ENCODE measurements at places on chromosomes 6 and 20. TPM values are rescaled to one million over a fixed set of nuclear protein-coding genes. Genes with fewer than 3 reads are reported as not detected.

DNA sequence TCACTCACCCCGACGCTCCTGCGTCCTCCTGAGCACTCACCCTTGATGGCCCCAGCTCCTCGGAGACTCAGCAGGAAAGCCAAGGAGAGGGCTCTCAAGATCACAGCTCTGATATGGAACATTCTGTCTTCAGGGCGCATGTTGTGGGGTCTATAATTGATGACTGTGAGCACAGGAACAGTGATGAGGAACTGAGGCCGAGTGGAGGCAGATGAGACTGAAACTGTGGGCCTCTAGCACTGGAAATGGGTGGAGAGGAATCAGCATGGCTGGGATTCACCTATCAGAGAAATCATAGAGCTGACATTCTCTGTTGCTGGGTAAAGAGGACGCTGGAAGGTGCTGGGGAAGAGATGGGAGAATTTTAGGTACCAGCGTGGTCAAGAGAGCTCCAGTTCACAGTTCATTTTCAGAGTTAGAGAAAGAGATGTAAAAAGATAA, at the start of gene HLA-DPA1:
Gene HLA-DPA1 (minus strand): TSS at position 219 of the 441 bp plus-strand sequence.
- no peak for DNase-seq

Gene ID4
- 50.2 TPM for polyA plus RNA-seq

Gene CPXM1
- 19.4 TPM for polyA plus RNA-seq

- DNase-seq: no peak
Measured at GRCh38 chr6:53035549-53036213, 29.5 kb upstream of the FBXO9 start.

- no peak for DNase-seq
Measured at GRCh38 chr6:39841923-39842322, 49.7 kb downstream of the DAAM2 start.

Gene ADAT2
- polyA plus RNA-seq: 3.0 TPM

- no peak for DNase-seq
Measured at GRCh38 chr6:140370976-140371870, 996.8 kb upstream of the CITED2 start.

DNA sequence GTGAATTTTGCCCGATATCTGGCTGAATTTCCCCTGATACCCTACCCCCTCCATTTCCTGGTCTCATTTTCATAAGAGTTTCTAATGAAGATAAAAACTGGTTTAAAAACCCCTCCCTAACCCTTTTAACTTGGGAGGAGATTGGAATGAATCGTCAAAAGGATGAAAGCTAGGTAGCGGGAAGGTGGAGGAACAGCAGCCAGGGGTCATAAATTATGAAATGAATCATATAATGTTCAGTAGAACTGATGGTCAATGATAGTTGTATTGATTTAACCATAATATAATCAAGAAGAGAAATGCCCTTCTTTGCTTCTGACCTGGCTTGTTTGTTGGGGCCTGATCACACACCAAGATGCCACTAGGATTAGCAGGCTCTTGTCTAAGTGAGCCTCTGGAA, 38.5 kb upstream of the SGK1 start:
- DNase-seq: no peak

DNA sequence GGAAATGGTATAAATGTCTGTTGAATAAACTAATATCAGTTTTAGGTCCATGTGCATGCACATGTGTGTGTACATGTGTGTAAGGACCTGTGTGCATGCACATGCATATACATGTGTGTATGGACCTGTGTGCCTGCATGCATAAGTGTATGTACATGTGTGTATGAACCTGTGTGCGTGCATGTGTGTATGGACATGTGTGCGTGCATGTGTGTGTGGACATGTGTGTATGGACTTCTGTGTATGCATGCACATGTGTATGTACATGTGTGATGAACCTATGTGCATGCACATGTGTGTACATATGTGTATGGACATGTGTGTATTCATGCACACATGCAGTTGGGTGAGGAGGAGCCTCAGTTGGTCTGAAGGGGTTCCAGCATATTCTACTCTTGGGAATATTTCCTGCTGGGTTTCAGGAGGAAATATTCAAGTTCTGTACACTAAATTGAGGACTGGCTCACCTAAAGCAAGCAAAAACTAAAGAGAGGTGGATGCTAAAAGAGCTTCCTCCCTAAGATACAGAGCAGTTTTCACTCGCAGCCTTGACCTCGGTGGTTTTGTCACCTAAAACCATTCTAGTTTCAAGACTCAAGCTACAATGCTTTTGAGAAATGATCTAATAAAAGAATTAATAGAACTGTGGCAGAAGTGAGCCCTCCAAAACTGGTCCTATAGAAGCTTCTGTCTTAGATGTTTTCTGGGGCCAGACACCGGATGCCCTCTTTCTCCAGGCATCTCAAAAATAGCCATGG, 742.8 kb downstream of the MAFB start:
- no peak for DNase-seq

Gene PERP
- 28.8 TPM for polyA plus RNA-seq

- DNase-seq: no peak
Measured at GRCh38 chr6:34970488-34970887, 81.4 kb downstream of the ANKS1A start.

Gene C6orf132
- polyA plus RNA-seq: 4.4 TPM

DNA sequence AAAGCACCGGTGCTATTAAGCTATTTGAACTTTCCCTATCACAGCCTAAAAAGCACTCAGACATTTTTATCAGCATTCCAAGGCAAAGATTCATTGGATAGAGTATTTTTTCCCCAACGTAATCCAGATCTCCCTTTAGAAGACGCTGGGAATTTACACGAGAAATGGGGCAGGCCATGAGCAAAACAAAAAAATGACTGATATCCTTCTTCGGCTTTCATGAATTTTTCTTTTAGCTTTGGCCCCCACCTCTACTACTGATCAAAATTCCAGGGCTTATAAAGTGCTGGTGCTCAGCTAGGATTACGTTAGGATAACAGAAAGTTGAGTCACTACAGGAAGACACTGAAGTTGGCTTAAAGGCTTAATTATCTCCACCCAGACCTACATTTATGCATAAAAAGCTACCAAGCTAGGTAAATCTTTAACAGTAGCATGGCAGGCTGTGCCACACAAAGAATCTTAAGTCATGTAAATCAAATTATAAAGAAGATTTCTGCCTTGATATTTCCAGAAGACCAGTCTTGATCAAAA, 418.5 kb upstream of the BTBD3 start:
- no peak for DNase-seq

GRCh38 chr6:81894306-81894705, 141.8 kb upstream of the TENT5A start:
- DNase-seq: no peak

Gene CD24
- polyA plus RNA-seq: 28.8 TPM

DNA sequence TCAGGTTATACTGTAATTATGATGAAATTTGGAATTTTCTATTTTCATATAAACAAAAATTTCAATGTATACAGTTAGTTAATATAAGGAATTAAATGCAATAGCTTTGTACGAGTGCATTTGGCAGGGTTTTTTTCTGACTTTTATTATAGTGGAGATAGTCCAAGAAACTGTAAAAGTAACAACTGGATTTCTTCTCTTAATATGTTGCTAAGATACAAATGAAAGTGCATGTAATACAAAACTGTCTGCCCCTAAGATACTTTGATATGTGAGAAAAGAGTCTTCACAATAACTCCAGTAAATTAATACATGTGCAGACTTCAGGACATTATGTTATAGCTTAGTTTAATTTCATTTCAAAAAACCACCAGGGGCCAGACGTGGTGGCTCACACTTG, 721.4 kb downstream of the CBLN4 start:
- peak; percentile 67 for DNase-seq

DNA sequence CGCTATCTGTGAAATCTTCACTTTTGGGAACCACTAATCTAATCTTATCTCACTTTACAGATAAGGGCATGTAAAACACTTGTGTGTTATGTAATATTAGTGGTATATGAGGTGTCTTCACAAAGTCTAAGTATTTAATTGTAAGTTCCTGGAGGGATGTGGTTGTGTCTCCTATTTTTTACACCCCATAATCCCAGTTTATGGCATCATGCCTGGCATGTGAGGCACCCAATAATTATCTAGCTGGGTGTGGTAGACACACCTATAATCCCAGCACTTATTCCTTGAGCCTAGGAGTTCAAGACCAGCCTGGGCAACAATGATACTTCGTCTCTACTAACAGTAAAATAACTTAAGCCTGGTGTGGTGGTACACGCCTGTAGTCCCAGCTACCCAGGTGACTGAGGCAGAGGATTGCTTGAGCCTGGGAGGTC, 16.5 kb upstream of the TBCC start:
- no peak for DNase-seq

GRCh38 chr6:35497571-35498421, 917 bp upstream of the TEAD3 start:
- no peak for DNase-seq

- DNase-seq: no peak
Measured at GRCh38 chr6:3398165-3398562, 58.7 kb downstream of the SLC22A23 start.

DNA sequence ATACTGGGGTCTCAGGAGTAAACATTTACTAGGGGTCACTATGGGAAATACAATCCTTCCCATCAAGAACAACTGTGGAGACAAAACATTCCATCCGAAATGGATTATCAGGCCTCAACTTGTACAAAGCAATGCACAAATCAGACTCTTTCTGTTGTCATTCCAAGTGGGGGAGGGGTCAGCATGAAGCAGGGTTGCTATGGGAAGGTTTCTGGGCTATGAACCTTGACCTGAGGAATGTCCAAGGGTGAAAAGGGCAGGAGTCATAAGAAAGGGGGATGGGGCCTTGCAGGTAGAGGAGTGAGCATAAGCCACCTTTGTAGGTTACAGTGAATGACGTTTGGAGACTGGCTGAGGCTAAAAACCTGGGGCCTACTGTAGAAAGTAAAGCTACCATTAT, 3.1 kb downstream of the METTL24 start:
- no peak for DNase-seq

Gene IRAK1BP1
- polyA plus RNA-seq: 2.7 TPM

DNA sequence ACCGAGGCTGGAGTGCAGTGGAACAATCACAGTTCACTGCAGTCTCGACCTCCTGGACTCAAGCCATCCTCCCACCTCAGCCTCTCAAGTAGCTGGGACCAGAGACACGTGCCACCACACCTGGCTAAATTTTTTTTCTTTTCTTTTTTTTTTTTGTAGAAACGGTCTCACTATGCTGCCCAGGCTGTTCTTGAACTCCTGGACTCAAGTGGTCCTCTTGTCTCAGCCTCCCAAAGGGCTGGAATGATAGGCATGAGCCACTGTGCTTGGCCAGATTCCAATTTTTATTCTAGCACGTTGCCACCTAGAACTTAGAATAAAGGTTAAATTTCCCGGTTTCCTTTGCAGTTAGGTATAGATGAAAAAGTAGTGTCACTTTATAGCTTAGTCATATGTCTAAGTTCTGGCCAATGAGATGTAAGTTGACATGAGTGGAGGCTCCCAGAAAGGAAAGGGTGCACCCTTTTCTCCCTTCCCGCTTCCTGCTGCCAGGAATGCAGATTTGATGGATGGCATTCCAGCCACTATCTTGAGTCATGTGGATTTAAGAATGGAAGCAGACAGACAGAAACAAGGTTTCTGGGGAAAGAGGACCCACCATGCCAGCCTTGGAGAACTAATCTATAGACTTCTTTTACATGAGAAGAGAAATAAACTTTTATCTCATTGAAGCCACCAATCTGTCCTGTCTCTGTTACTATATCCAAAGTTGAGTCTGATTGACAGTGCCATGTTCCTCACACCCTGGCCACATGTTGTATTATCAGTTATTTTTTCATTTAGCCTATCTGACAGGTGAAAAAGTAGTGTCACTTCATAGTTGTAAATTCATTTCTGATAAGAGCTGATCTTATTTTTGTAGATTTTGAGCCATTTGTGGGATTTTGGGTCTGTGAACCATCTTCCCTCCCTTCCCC, 60.6 kb upstream of the NCOA3 start:
- DNase-seq: no peak

Gene MYB
- polyA plus RNA-seq: 0.18 TPM

DNA sequence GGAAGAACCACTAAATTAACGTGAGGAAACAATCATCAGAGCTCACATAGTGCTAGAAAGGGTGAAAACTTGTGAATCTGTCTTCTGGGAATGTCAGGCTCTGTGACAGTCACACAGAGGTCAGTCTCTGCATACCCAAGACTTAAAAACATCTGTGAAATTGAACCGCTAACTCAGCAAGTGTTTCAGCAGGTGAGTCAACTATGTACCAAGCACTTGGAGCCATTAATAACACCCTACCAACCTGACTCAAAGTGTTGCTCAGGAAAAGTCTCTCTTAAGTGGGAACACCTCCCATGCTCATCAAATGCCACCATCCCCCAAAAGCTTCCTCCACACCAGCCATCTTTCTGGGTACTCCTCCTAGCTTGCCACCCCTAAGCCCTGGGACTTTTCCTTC, 92.3 kb upstream of the CARMIL1 start:
- DNase-seq: no peak

GRCh38 chr20:8903655-8904605, 165.0 kb upstream of the PLCB4 start:
- DNase-seq: no peak

Gene SLC17A2
- polyA plus RNA-seq: 0.04 TPM

- DNase-seq: no peak
Measured at GRCh38 chr20:56433880-56434255, 21.8 kb downstream of the CASS4 start.

- no peak for DNase-seq
Measured at GRCh38 chr6:54619102-54619501, 227.5 kb upstream of the FAM83B start.

- DNase-seq: no peak
Measured at GRCh38 chr6:112851146-112851545, 504.0 kb downstream of the RFPL4B start.

Gene CCN6
- polyA plus RNA-seq: not detected

DNA sequence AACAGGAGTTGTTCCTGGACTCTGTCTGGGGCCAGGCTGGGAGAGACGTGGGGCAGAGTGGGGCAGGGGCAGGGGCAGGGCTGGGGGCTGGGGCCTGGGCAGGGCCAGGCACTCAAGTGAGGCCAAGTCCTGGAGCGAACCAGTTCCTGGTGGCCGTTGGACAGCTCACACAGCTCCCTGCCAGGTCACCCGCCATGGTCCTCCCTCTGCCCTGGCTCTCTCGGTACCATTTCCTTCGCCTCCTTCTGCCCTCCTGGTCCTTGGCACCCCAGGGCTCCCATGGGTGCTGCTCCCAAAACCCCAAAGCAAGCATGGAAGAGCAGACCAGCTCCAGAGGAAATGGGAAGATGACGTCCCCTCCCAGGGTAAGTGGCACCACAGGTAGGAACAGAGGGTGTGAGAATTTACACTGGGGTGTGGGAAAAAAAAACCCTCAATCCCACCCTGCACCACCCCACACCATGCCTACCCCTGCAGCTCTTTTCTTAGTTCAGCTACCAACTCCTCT, at the start of gene MCCD1:
Gene MCCD1 (plus strand): TSS at position 142 of the 508 bp plus-strand sequence. CDS start 53 bp downstream, at position 195.
- DNase-seq: no peak

GRCh38 chr6:119952696-119953095, 603.1 kb upstream of the MAN1A1 start:
- DNase-seq: no peak

Gene MYO6
- 12.4 TPM for polyA plus RNA-seq

Gene CLVS2
- 0.10 TPM for polyA plus RNA-seq

GRCh38 chr6:150667977-150668716, 68.5 kb downstream of the PLEKHG1 start:
- DNase-seq: peak; percentile 91

Gene ARFGEF3
- 1.3 TPM for polyA plus RNA-seq

- DNase-seq: no peak
Measured at GRCh38 chr6:30074331-30075093, 1.1 kb downstream of the RNF39 start.

Measured in urinary bladder (tissue), 4 donors.